ENCODE measurements at places on chromosomes 16 and 17.

- no peak for ATAC-seq
Observed at GRCh38 chr17:79413611-79414010, 197.2 kb downstream of the RBFOX3 start.

GRCh38 chr17:6352801-6353560, 81.9 kb downstream of the AIPL1 start:
- no peak for ATAC-seq

- ATAC-seq: no peak
Observed at GRCh38 chr16:84786605-84787262, 33.1 kb upstream of the CRISPLD2 start.

- ATAC-seq: no peak
Observed at GRCh38 chr16:53154513-53154912, 99.7 kb downstream of the CHD9 start.

DNA sequence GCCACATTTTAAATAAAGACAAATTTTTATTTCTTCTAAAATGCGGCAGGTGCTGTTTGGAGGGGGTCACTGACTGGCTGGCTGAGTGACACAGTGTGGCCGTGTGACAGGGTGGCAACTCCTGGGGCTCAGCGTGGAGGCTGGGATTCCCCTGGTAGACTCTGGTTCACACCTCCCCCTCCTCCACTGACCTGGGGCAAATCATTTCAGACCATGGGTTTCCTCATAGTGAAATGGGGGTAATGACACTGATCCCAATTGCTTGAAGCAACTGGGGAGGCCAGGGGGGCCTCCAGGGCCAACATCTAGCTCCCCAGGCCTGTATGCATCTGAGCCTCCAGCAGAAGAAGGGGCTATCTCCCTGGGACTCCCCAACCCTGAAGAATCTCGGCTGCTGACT, 6.6 kb downstream of the HSD11B2 start:
- no peak for ATAC-seq

- ATAC-seq: no peak
Observed at GRCh38 chr17:7448461-7448860, 3.6 kb downstream of the CHRNB1 start.

DNA sequence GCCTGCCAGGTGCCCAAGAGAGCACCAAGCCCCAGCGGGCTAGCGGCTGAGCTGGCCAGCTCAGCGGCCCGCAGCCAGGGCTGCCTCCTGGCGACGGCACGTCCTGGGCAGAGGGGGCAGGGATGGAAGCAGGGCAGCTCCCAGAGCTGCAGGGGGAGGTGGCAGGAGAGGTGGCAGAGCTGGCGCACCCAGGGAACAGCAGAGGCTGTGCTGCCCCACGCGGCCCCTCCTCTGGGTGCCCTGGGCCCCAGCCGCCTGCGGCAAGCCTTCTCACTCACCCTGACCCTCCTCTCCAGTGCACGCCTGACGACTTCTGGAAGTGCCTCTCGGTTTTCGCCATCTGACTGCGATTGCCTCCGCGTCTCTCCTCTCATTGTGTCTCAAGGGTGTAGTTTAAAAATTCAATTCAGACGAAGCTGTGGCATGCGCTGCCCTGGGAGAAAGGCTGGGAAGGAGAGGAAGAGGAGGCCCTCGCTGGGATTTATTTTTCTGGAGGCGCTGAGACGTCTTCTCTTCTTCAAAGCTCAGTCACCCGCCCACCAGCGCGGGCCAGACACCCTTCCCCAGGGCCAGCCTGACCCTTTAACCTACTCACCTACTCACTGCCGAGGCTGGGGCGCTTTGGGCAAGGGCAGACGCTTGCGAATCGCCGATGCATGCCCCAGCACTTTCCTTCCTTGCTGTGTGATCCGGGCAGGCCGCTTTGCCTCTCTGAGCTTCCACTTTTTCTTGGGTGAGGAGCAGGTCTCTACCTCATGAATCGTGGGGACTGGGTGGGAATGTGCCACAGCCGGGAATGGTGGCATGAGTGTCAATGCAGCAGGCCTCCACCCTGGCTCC, 24.9 kb downstream of the GSE1 start:
- ATAC-seq: no peak

- ATAC-seq: no peak
Observed at GRCh38 chr16:64061621-64062020, 1060.2 kb downstream of the CDH11 start.

DNA sequence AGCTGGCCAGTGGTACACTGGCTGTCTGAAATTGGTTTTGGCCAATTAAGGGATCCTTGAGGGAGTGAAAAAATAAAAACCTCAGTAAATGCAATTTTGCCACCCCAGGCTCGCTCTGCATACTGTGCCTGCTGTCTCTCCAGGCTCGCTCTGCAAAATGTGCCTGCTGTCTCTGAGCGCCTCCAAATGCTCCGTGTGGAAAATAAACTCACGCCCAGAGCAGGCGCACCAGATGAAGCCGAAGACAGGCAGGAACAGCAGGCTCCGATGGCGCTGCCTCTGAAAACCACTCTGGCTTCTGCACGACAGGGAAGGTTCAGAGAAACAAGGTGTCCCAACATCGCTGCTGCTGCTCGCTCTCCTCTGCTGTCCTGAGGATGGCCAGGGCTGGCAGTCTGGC, 29.1 kb downstream of the SNN start:
- no peak for ATAC-seq

DNA sequence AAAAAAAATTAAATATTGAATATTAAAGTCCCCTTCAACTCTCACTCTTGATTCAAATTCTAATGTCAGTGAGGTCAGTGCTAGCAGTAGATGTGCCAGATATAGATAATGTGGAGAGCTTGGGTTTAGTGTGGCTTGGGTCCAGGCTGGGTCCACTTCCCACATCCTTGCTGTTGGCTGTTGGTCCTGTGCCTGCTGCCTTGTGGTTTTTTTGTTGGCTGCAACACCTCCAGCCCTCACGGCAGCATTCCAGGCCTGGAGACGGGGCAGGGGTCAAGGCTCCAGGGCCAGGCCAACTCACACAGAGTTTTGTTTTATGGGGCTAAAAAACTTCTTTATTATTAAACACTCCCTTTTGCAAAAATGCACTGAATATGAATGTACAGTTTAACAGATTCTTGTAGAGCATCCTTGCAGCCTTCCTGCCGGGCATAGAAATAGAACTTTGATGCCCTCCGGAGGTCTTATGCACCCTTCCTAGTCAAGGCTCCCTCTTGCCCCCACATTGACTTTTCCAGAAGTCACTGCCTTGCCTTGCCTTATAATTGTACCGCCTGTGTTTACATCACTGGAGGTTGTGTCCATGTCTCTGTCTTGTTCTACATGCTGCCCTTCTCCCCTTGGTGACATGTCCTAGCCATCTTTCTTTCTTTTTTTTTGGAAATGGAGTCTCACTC, 25.5 kb upstream of the MYO15B start:
- ATAC-seq: no peak

- ATAC-seq: no peak
Observed at GRCh38 chr17:67125417-67125816, 81.1 kb downstream of the CACNG1 start.

- no peak for ATAC-seq
Observed at GRCh38 chr16:6484081-6484480, 848.6 kb upstream of the RBFOX1 start.

GRCh38 chr17:56737421-56738161, 96.1 kb downstream of the C17orf67 start:
- ATAC-seq: no peak

GRCh38 chr16:82865412-82865811, 238.6 kb downstream of the CDH13 start:
- no peak for ATAC-seq

DNA sequence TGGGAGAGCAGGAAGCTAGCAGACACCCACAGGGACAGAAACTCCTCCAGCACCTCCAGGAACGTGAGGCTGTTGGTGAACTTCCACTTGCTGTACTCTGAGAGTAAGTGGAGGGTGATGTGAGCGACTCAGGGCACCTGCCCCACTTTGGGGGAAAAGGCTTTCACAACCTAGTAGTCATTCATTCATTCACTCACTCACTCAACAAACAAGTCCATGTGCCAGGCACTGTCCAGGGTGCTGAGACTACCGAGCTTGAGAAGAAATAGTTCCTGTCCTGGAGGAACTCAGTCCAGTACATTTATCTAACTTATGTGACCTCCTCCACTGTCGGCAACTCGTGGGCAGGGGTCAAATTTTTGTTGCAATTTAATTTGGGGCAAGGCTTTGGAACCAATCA, 26.6 kb downstream of the LGALS9 start:
- ATAC-seq: no peak

DNA sequence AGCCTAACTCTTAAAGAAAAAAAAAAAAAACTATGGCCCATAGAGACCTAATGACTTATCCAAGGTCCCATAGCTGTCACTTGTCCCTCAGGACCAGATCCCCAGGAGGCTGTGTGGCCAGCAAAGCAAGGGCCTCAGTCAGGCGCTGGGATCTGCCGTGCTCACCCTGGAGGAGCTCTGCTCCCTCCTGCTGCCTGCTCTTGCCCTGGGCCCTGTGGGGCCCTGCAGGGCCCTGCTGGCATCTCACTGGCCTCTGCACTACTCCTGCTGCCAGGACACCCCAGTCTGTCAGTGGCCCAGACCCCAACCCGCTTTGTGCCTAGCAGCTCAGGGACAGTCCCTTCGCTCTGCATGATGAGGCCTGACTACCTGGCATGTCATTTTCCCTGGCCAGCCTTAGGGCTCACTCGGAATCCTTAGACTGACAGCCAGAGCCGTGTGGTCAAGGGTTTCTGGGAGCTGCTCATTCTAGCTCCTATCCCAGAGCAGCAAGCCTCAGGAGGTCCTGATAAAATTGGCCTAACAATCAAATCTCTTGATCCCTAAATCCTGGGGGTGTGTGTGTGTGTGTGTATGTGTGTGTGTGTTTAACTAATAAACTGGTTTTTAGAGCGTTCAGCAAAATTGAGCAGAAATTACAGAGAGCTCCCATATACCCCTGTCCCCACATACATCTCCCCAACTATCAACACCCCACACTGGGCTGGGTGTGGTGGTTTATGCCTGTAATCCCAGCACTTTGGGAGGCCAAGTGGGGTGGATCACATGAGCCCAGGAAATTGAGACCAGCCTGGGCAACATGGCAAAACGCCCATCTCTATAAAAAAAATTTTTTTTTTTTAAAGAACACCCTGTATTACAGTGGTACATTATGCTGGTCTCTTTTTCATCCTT, 21.7 kb downstream of the KATNIP start:
- ATAC-seq: no peak

GRCh38 chr17:28549236-28550132, 2.9 kb downstream of the UNC119 start:
- no peak for ATAC-seq

All from gastroesophageal sphincter (tissue), 4 donors.